Fibroblast of skin of left quadriceps (primary cell): ENCODE measurements at places on chromosomes 2 and 18.

GRCh38 chr2:79899196-79899595 lies 386.3 kb downstream of the CTNNA2 start:
- no peak for DNase-seq

DNA sequence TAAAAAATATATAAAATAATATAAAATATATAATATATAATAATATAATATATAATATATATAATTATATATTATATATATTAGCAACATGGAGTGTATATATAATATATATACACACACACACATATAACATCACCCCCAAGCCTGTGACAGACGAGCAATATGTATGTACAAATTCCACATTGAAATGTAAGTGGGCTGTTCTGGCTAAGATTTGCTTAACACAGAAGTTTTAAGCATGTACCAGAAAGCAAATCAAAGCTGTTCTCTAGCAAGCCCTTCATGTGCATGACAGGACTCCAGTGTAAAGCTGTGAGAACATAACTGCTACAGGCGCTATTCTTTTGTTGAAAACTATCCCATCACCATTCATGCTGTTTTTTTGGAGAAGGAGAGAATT lies 261.7 kb upstream of the TNP1 start:
- DNase-seq, result no peak

DNA sequence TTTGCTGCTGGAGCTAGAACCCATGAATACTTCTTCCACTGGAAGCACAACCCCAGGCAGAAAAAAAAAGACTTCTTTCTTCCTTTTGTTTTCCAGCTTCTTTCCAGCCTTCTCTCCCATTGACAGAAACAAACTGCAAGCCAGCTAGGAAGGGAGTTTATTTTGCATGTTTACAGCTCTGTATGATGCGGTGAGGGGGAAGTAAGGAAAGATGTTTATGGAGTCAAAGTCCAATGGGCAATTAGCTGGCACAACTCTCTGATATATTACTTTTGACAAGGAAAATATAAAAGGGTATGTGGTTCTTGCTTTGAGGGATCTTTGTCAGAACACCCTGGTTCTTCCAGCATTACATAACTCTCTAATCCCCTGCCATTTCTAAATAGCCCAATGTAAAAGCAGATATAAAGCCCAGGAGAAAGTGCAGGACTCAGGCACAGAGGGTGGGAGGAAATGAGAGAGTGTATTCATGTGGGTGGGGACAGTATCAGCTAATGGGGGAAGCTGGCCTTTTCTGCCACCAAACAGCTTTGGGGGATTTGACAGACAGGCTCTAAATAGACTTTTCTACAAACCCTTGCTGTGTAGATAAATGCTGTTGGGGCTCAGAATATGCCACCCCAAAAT lies 9.3 kb upstream of the NMS start:
- no peak for DNase-seq

DNA sequence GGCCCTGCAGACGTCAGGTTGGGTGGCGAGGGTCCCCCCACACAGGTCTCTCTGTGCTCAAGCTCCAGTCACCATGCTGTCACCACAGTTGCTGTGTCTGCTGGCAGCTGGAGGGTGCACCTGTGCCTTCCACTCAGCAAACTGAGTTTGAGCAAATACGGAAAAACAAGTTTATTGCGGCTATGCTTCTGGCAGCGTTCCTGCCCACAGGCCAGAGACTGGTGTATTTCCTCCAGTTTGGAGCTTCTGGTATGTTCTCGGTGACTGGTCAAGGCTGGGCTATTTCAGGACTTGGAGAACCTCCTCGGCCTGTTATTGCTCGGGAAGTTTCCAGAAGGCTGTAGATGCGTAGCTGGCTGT lies 132.6 kb downstream of the SEPTIN10 start:
- no peak for DNase-seq

DNA sequence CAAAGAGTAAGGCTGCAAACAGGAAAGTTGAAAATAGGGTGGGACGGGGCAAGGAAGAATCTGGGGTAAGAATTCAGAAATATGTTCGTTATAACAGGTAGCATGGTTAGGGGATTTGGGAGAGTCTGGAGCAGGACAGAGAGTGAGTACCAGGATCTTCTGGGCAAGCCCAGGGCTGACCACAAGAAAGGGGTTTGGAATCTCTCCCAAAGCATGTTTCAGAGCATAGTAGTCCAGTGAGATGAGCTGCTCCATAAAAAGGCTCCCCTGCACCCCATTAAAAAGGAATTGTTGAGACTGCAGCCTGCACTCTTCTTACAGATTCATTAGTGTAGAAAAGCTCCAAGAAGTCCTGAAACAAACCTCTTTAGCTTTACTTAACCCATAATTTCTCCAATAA lies 291.1 kb downstream of the MTX2 start:
- DNase-seq, result no peak

DNA sequence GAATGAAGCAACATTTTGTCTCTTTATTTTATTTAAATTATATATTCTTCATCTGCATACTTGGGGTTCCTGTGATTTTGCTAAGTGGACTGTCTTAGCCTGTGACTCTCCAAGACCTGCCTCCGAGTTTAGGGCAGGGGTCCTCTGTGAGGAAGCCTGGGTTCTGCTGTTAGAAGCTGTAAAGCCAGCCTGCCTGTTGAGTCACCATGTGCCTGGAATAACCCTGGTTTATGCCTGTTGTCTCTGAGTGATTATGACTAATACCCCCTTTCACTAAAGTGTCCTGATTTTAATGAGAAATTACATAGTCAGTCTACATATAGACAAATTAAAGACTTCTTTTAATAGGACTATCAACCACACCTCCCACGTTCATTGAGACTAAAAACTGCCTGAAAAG lies 369.1 kb downstream of the ZNF521 start:
- no peak for DNase-seq
